ENCODE measurements at places on chromosomes 12 and 14. TPM values are rescaled to one million over a fixed set of nuclear protein-coding genes. Genes with fewer than 3 reads are reported as not detected.

CBLN3 gene
- 5.8 TPM for polyA plus RNA-seq

NKX2-1 gene
- polyA plus RNA-seq, result not detected

SIRT4 gene
- 1.3 TPM for polyA plus RNA-seq

CCDC92 gene
- polyA plus RNA-seq, result 16.0 TPM

USP44 gene
- 1.8 TPM for polyA plus RNA-seq

CCDC88C gene
- 38.4 TPM for polyA plus RNA-seq

CLEC7A gene
- 7.7 TPM for polyA plus RNA-seq

RD3L gene
- polyA plus RNA-seq, result not detected

STON2 gene
- 3.5 TPM for polyA plus RNA-seq

ADIPOR2 gene
- 15.7 TPM for polyA plus RNA-seq

NRIP2 gene
- 1.3 TPM for polyA plus RNA-seq

ANKRD33 gene
- polyA plus RNA-seq, result not detected

LRTM2 gene
- not detected for polyA plus RNA-seq

GRCh38 chr14:52735921-52736489 is 6.0 kb downstream of the STYX start:
- no peak overlapping the region for H3K4me3 ChIP-seq
- no peak for DNase-seq
- H3K4me1 ChIP-seq, result peaks cover 53% of the 10 kb centered on the region
- H3K27me3 ChIP-seq, result no peaks in the 10 kb centered on the region
- no peaks in the 10 kb centered on the region for H3K36me3 ChIP-seq

- no peaks in the 10 kb centered on the region for H3K27me3 ChIP-seq
- DNase-seq, result no peak
- no peaks in the 10 kb centered on the region for H3K36me3 ChIP-seq
- no peak overlapping the region for H3K27ac ChIP-seq
- H3K4me1 ChIP-seq, result no peaks in the 10 kb centered on the region
- H3K4me3 ChIP-seq, result no peak overlapping the region
Measured at GRCh38 chr12:71183018-71183417, 25.2 kb upstream of the TSPAN8 start.

DNA sequence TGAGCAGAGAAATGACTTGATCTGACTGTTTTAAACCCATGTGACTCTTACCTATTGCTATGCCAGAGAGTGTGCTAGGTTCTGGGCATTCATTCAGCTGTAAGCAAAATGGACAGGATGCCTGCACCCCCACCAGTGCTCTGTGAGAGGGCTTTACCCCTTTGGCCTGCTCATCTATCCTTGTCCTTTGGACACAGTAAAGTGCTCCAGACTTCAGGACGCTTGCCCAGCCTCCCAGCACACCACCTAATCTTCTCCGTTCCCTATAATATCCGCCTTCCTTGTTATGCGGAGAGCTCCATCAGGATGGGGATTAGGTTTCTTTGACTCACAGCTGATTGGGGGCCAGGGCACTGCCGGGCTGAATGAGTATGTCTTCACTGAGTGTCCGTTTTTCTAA is 4.4 kb upstream of the ZNF839 start:
- no peak overlapping the region for H3K27ac ChIP-seq
- no peaks in the 10 kb centered on the region for H3K36me3 ChIP-seq
- DNase-seq, result peak; percentile 55
- no peak overlapping the region for H3K4me3 ChIP-seq
- peaks cover 56% of the 10 kb centered on the region for H3K4me1 ChIP-seq

- H3K27me3 ChIP-seq, result no peaks in the 10 kb centered on the region
- no peak overlapping the region for H3K27ac ChIP-seq
- H3K36me3 ChIP-seq, result no peaks in the 10 kb centered on the region
- DNase-seq, result no peak
- no peak overlapping the region for H3K4me3 ChIP-seq
Measured at GRCh38 chr14:27056586-27056985, 458.8 kb upstream of the NOVA1 start.

- no peaks in the 10 kb centered on the region for H3K36me3 ChIP-seq
- H3K27ac ChIP-seq, result no peak overlapping the region
- H3K27me3 ChIP-seq, result no peaks in the 10 kb centered on the region
- DNase-seq, result no peak
Measured at GRCh38 chr12:29216797-29217575, 67.9 kb downstream of the FAR2 start.

DNA sequence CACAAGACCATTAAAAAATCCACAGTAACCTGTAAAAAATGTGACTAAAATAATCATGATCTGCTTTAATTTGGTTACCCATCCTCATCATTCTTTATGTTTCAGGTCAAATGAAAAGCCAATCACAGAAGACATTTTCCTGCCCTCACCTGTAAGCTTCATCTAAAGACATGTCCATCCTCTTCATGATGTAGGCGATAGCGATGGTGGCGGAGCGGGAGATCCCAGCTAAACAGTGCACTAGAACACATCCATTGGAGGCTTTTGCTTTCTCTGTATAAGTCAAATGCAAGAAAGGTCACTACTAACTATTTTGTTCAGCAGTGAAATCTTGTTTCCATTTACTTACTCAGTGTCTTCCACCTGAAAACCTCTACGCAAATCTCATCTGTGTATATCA is 82.6 kb downstream of the DUSP16 start:
- no peak overlapping the region for H3K27ac ChIP-seq
- H3K36me3 ChIP-seq, result peaks cover 7% of the 10 kb centered on the region
- peaks cover 9% of the 10 kb centered on the region for H3K4me1 ChIP-seq

DNA sequence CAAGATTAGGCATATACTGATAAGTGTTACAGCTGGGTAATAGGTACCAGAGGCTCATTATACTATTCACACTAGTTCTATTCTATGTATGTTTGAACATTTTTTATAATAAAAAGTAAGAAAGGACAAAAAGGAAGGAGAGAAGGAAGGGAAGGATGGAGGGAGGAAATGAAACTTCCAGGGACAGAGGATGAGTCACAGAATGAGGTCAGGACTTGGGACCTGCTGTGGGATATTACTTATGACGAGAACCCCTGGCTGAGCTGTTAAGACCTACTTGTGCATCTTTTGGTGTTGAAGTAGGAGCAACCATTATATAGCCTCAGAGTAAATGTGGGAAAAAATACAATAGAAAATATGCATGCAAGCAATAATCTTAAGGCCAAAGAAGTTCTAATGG is 16.7 kb upstream of the TMEM260 start:
- H3K27ac ChIP-seq, result no peak overlapping the region
- no peaks in the 10 kb centered on the region for H3K27me3 ChIP-seq
- no peaks in the 10 kb centered on the region for H3K36me3 ChIP-seq
- no peaks in the 10 kb centered on the region for H3K4me1 ChIP-seq

- H3K4me3 ChIP-seq, result no peak overlapping the region
- DNase-seq, result no peak
- H3K27me3 ChIP-seq, result no peaks in the 10 kb centered on the region
- peaks cover 6% of the 10 kb centered on the region for H3K4me1 ChIP-seq
- H3K27ac ChIP-seq, result no peak overlapping the region
- H3K36me3 ChIP-seq, result peaks cover 35% of the 10 kb centered on the region
Measured at GRCh38 chr14:50775357-50775756, 55.6 kb downstream of the NIN start.

DNA sequence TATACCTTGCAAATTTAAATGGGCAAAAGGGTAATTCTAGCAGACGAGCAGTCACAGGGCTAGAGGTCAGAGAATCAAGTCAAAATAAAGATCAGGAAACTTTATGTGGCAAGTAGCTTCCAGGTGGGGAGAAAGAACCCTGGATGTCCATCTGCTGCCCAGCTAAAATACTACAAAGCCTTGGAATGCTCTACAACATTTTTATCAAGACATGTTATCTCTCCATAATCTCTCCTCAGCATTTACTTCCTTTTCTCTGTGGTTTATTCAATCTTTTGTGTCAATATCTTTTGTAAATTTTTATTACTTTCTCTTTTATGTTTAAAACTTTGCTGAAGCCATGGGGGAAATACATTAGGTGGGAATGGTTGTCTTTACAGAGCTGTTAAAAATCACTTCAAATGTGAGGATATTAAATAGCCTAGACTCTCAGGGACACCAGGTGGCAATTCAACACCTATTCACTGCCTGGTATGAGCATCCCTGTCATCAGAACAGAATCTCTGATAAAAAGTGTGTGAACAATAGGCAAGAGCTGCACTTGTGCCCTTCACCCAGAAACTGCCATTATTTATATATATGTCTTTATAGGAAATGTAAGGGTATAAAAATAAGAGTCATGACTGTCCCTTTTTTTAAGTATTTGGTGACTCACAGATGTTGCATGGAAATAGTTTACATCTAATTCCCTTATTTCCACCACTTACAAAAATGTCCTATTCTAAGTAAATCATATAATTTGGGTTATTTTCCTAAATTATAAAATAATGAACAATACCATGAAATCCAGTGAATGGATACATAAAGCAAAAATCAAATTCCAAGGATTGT is 152.9 kb downstream of the EPS8 start:
- no peak overlapping the region for H3K4me3 ChIP-seq
- H3K27ac ChIP-seq, result no peak overlapping the region
- no peaks in the 10 kb centered on the region for H3K4me1 ChIP-seq
- H3K36me3 ChIP-seq, result peaks cover 16% of the 10 kb centered on the region

GRCh38 chr14:22977684-22978486 is 4.5 kb downstream of the AJUBA start:
- H3K27ac ChIP-seq, result peak overlapping the region; percentile 33
- no peaks in the 10 kb centered on the region for H3K36me3 ChIP-seq
- no peak for DNase-seq
- no peak overlapping the region for H3K4me3 ChIP-seq
- H3K4me1 ChIP-seq, result peaks cover 59% of the 10 kb centered on the region

- no peaks in the 10 kb centered on the region for H3K4me1 ChIP-seq
- H3K27me3 ChIP-seq, result no peaks in the 10 kb centered on the region
- no peak for DNase-seq
- no peak overlapping the region for H3K27ac ChIP-seq
- H3K36me3 ChIP-seq, result no peaks in the 10 kb centered on the region
- no peak overlapping the region for H3K4me3 ChIP-seq
Measured at GRCh38 chr12:87119713-87120112, 863.5 kb upstream of the MGAT4C start.

DNA sequence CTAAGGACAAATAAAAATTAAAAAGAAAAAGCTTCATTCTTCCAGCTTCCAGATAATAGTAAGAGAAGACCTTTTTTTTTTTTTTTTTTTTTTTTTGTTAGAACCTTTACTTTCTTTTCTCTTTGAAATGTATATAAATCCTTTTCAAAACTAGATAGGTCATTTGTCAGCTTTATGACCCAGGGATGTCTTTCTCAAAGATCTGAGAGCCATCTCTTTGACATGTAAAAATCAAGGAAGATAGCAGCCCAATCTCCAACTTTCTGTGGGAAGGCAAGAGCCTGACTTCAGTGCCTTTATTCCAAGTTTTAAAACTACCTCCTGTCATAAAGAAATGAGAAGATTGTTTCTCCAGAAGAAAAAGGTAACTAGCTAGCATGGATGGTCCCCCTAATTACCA is 203.3 kb upstream of the LRFN5 start:
- H3K4me1 ChIP-seq, result no peaks in the 10 kb centered on the region
- no peak for DNase-seq
- H3K27me3 ChIP-seq, result no peaks in the 10 kb centered on the region
- no peak overlapping the region for H3K4me3 ChIP-seq
- no peaks in the 10 kb centered on the region for H3K36me3 ChIP-seq

DNA sequence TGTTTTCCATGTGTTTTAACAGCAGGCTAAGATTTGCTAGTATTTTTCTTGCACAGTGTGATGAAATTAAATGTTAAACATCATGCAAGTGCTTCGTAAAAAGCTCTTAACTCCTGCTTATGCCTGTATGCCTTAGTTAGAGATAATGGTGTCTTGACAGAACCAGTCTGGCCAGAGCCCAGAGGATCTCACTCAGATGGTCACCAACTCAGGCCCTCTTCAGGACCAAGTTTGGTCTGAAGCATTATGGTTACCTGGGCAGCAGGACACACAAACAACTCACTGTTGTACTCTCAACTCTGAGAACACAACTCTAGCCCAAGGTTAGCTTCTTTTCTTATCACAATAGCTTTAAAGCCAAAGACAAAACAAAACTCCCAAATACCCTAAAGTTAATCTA is 115.4 kb downstream of the KIF21A start:
- no peak for DNase-seq
- H3K27me3 ChIP-seq, result no peaks in the 10 kb centered on the region

- no peak overlapping the region for H3K4me3 ChIP-seq
- no peaks in the 10 kb centered on the region for H3K36me3 ChIP-seq
- no peak overlapping the region for H3K27ac ChIP-seq
- H3K4me1 ChIP-seq, result no peaks in the 10 kb centered on the region
- no peaks in the 10 kb centered on the region for H3K27me3 ChIP-seq
Measured at GRCh38 chr12:89895591-89895990, 187.0 kb upstream of the ATP2B1 start.

DNA sequence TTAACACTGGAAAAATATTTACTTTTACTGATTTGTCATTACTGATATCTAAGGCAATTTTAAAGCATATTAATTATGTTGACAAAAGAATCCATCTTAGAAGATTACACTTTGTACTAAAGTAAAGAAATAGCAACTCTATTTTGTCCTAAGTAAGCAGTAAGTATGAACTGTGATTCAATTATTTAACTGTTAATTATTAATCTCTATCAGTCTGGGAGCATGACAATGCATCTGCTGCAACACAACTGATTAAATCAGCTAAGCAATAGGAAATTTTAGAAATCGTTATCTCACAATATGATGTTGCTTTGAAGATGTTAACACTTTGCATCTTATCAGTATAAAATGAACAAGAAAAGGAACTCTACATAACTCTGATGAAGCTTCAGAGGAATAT is 172.3 kb downstream of the DPY19L2 start:
- no peak overlapping the region for H3K27ac ChIP-seq
- no peaks in the 10 kb centered on the region for H3K27me3 ChIP-seq
- H3K4me3 ChIP-seq, result no peak overlapping the region
- H3K36me3 ChIP-seq, result no peaks in the 10 kb centered on the region

- peak overlapping the region; percentile 61 for H3K27ac ChIP-seq
- H3K4me1 ChIP-seq, result peaks cover 98% of the 10 kb centered on the region
- H3K4me3 ChIP-seq, result no peak overlapping the region
- H3K36me3 ChIP-seq, result peaks cover 24% of the 10 kb centered on the region
- no peak for DNase-seq
Measured at GRCh38 chr12:124513297-124513867, 54.0 kb downstream of the NCOR2 start.

- DNase-seq, result no peak
- H3K4me1 ChIP-seq, result no peaks in the 10 kb centered on the region
- no peak overlapping the region for H3K4me3 ChIP-seq
- peaks cover 9% of the 10 kb centered on the region for H3K36me3 ChIP-seq
- H3K27ac ChIP-seq, result no peak overlapping the region
Measured at GRCh38 chr14:56284641-56285040, 166.4 kb downstream of the PELI2 start.

DNA sequence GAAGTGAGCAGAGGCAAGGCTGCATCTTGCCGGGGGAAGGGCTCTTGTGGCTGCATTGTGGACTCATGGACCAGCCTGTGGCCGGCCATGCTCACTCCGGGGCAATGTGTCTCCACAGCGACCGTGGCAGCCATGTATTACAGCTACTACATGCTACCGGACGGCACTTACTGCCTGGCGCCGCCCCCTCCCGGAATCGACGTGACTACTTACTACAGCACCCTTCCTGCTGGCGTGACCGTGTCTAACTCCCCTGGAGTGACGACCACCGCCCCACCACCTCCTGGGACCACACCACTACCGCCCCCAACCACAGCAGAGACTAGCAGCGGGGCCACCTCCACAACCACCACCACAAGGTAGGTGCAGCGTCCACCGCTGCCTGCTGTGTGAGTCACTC is 42.1 kb downstream of the SFSWAP start:
- H3K4me3 ChIP-seq, result no peak overlapping the region
- no peak for DNase-seq
- H3K27me3 ChIP-seq, result no peaks in the 10 kb centered on the region
- peaks cover 85% of the 10 kb centered on the region for H3K36me3 ChIP-seq

- H3K36me3 ChIP-seq, result no peaks in the 10 kb centered on the region
- no peaks in the 10 kb centered on the region for H3K4me1 ChIP-seq
Measured at GRCh38 chr12:49403971-49404450, 36.7 kb downstream of the SPATS2 start.

GRCh38 chr14:60508707-60509437 is at the start of gene SIX6:
Gene SIX6, plus strand, starts transcription at chr14:60509146. Its CDS starts 253 bp downstream, at chr14:60509399.
- no peak for DNase-seq
- no peak within 1 kb of the TSS for H3K4me3 ChIP-seq
- no peaks in the 10 kb centered on the region for H3K36me3 ChIP-seq
- peaks cover 100% of the 10 kb centered on the region for H3K27me3 ChIP-seq

Data from spleen (tissue), 13 donors.